ENCODE measurements at places on chromosomes 3 and 15. TPM values are rescaled to one million over a fixed set of nuclear protein-coding genes. Genes with fewer than 3 reads are reported as not detected.

The DAZL gene
- total RNA-seq: 0.33 TPM

The MNS1 gene
- total RNA-seq: 1.9 TPM

DNA sequence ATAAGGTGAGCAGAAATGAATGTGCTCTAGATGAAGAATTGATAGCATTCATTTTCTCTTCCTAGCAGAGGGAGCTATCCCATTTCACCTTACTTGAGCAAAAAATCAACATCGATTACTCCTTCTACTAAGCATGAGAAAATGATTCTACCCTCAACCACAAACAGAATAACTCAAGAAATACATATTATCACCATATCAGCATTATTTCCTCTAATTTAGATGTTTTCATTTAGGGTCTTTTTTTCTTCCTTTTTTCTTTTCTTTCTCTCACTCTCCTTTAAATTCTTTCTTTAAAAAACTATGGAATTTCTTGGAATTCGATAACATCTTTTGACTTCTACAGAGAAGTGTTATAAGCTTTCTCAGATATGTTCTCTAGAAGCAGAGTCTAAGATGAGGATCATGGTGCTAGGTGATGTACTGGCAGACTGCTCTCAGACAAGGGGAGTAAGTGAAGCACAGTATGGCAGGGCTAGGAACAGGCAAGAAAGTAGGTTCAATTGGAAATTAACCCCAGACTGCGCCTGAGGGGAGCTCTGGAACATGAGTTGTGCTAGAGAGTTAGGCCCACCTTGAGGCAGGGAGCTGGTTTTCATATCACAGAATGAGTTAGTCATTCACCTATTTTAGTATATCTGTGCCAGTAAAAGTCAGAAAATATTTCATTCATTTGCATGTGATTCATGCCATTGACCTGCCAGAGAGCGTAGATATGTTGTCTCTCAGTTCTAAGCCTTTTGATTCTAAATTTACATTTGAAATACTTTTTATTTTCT is 279.2 kb upstream of the KCNH8 start:
- no peak for DNase-seq
- H3K4me3 ChIP-seq: no peak overlapping the region
- no peaks in the 10 kb centered on the region for H3K4me1 ChIP-seq
- H3K27ac ChIP-seq: no peak overlapping the region
- no peaks in the 10 kb centered on the region for H3K27me3 ChIP-seq
- no peaks in the 10 kb centered on the region for H3K36me3 ChIP-seq

- peaks cover 9% of the 10 kb centered on the region for H3K36me3 ChIP-seq
- DNase-seq: peak; percentile 22
- no peak overlapping the region for H3K27ac ChIP-seq
- peak overlapping the region; percentile 94 for H3K4me3 ChIP-seq
- H3K4me1 ChIP-seq: peaks cover 20% of the 10 kb centered on the region
- H3K27me3 ChIP-seq: peaks cover 11% of the 10 kb centered on the region
Measured at GRCh38 chr15:29569533-29570092, 252.7 kb downstream of the TJP1 start.

DNA sequence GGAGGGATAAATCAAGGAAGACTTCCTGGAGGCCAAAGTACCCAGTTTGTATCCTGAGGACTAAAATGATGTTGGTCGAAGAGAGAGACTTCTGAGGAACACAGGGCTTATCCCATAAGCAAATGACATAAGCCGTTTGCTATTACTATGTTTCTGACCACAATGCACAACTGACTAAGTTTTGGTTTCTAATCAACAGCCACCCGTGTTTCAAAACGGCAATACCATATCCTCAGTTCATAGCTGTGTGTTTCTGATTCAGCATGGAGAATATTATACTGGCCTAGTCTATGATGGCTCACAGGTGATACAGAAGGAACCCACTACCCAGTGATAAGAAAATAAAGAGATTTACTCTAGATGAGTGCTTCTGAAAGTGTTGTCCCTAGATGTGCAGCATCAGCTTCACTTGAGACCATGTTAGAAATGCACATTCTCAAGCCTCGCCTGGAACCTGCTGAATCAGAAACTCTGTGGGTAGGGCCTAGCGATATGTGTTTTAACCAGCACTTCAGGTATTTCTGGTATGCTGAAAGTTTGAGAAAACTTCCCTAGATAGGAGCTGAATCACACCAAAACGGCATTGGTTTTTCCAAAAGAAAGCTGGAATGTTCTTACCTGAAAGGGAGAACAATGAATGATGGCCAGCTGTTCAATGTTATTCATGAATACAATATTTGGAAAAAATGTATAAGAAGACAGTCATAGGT is 639.7 kb upstream of the NR2F2 start:
- no peak overlapping the region for H3K4me3 ChIP-seq
- H3K27me3 ChIP-seq: no peaks in the 10 kb centered on the region
- no peak for DNase-seq
- no peak overlapping the region for H3K27ac ChIP-seq

- H3K36me3 ChIP-seq: no peaks in the 10 kb centered on the region
- H3K4me1 ChIP-seq: peaks cover 2% of the 10 kb centered on the region
- no peak overlapping the region for H3K27ac ChIP-seq
- H3K4me3 ChIP-seq: no peak overlapping the region
- H3K27me3 ChIP-seq: no peaks in the 10 kb centered on the region
- peak; percentile 7 for DNase-seq
Measured at GRCh38 chr15:87874896-87875711, 381.4 kb downstream of the NTRK3 start.

GRCh38 chr3:134315286-134316106 is 58.8 kb downstream of the AMOTL2 start:
- H3K27me3 ChIP-seq: peaks cover 7% of the 10 kb centered on the region
- peak; percentile 66 for DNase-seq
- peak overlapping the region; percentile 97 for H3K27ac ChIP-seq
- no peaks in the 10 kb centered on the region for H3K36me3 ChIP-seq
- peak overlapping the region; percentile 70 for H3K4me3 ChIP-seq

The GLDN gene
- total RNA-seq: 0.21 TPM

GRCh38 chr3:58222161-58222724 is 11.5 kb upstream of the DNASE1L3 start:
- peaks cover 6% of the 10 kb centered on the region for H3K27me3 ChIP-seq
- no peaks in the 10 kb centered on the region for H3K4me1 ChIP-seq
- H3K4me3 ChIP-seq: no peak overlapping the region

DNA sequence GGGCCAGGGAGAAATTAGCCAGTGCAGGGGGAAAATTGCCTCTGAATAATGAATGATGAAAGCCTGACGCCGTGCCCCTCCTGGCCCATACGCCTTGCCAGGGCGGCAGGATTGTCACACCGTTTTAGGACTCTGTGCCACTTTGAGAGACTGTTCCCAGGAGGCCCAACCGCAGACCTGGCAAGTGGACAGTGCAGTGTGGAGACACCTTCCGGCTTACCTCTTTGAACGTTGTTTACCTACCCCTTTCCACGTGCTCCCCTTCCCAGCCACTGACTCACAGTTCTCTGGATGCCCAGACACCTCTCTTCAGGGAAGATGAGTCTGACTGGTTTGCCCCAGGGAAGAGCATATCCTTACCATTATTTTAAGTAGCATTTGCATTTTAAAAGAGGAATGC is 84.0 kb upstream of the PXYLP1 start:
- peaks cover 7% of the 10 kb centered on the region for H3K4me1 ChIP-seq
- H3K27me3 ChIP-seq: peaks cover 8% of the 10 kb centered on the region
- no peak overlapping the region for H3K4me3 ChIP-seq
